ENCODE measurements at places on chromosomes 7 and 10.

GRCh38 chr7:5282543-5283316 lies at the start of gene SLC29A4:
TSS of gene SLC29A4 (plus strand) at chr7:5282943. CDS start at chr7:5287817, 4,874 bp downstream.
- peak; percentile 50 for DNase-seq

- DNase-seq: no peak
Observed at GRCh38 chr7:76423666-76424412, 911 bp upstream of the ZP3 start.

DNA sequence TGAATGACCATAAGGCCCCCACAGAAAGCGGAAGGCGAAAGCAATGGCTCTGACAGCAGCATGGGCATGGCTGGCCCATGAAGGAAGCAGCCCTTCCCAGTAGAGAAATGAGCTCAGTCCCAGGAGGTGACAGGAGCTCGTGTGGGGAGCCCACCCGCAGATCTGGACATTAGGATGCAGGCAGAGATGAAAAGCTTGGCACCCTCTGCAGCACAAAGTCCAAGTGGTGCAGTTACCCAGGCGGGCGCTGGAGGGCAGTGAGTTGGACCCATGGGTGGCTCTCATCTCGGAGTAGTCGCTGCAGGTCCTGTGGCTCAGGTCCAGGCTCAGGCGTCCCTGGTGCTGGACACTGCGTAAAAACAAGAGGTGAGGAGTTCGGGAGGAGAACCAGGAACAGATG lies 109.0 kb downstream of the DLG5 start:
- DNase-seq: no peak

- no peak for DNase-seq
Observed at GRCh38 chr7:36312064-36312914, 77.4 kb upstream of the ANLN start.

- DNase-seq: no peak
Observed at GRCh38 chr10:127952575-127952869, 45.6 kb downstream of the PTPRE start.

GRCh38 chr7:41977151-41977651 lies 259.8 kb downstream of the GLI3 start:
- peak; percentile 43 for DNase-seq

DNA sequence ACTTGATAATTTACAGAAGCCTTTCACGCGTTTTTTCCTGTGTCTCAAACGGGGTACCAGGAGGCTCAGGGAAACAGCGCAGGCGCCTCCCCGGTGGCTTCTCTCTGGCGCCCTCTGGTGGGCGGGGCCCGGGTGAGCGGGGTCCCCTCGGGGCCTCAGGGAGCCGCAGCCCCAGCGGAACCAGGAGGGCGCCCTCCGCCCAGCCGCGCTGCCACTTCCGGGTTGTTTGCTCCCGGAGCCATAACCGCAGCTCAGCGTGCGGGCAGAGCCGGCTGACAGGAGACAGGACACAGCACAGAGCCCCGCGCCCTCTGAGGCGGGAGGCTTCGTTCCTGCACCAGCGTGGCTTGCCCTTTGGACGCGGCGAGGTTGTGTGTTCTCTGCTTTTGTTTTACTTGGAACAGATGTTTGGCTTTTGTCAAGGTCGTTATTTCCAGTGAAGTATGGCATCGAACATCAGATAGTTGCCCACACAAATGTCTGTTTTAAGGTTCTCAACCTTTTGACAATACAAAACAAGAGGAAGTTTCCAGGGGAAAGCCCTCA lies 6.9 kb upstream of the CYP2E1 start:
- peak; percentile 97 for DNase-seq

- DNase-seq: no peak
Observed at GRCh38 chr7:135803143-135803542, 54.5 kb upstream of the FAM180A start.
